ENCODE measurements at places on chromosomes 4 and X.

DNA sequence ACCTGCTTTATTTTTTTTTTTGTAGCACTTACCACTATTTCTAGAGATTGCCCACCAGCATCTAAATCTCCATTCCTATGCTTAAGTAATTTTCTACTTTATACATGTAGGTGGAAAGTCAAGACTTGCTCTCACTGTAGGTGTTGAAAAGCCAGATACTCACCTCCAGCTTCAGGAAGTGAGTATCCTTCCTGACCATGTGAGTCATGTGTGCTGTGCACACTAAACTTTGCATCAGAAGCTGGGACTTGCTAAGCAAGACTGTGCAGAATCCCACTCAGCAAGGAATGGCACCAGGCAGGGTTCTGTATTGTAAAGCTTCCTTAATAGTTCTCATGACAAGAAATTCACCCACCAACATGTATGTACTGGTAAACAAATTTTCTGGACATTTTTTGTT, 151.8 kb downstream of the POU4F2 start:
- no peak for DNase-seq

GRCh38 chrX:13673016-13673415, 15.9 kb upstream of the RAB9A start:
- DNase-seq = no peak

DNA sequence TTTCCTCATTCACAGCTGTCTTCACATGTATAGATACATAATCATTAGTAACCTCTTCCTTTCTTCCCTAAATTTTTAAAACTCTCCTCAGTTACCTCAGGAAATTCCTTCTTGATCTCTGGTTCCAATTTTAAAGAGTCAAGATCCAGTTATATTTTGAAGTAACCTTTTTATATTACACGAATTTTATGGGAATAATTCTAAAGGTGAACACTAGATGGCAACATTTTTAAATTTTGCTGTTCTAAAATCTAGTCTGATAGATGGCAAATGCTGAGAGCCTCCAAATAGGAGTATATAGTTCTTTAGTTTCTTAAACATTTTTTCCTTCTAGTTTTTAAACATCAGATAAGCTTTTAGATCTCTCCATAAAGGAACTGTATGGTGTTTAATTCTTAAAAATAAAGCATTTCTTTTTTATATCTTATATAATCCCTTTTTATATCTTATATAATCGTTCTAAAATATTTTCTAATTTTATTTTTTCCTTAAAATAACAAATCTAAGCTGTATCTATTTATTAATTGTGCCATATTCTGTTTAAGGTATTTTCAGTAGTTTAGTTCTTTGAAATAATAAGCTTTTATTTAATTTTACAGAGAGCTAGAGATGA, 37.9 kb upstream of the PAPSS1 start:
- DNase-seq = no peak

DNA sequence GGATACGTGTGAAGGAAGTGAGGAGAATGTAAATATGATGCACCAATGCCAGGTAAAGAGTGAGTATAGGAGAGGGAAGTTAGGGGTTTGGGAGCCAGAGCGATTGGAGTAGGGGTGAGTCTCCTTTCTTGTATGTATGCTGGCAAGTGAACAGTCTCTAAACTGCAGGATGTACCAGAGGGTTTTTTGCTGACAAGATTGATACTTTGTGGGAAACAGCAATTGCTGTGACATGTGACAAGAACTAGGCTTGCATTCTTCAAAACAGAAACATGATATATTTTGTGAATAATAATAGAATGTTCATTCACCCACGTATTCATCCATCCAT, 706 bp downstream of the CHIC1 start:
- DNase-seq = no peak

GRCh38 chr4:38957893-38958292, 74.3 kb downstream of the TMEM156 start:
- DNase-seq = no peak

GRCh38 chr4:158255727-158256324, 45.5 kb downstream of the TMEM144 start:
- DNase-seq = no peak

DNA sequence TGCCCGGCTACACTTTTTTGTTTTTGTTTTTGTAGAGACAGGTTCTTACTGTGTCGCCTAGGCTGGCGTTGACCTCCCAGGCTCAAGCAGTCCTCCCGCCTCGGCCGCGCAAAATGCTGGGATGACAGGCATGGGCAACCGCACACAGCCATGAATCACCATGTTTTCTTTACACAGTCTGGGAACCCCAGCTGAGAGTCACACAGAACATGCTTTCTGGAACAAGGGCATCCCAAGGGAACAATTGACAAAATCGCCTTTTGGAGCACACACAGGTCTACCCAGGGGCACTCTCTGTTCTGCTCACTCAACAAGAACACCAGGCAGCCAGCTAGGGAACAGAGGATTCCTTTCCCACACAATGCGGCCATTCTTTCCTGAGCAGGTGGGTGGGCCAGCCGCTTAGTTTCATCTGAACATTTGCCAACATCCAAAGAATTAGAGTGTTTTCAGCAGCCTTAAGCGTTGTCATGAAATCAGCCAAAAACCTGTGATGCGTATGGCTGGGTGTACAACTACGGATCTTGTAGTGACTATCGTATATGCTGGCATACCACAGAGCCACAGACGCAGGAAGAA, 15.7 kb downstream of the PRKX start:
- DNase-seq = no peak
